ENCODE measurements at places on chromosomes 2 and 18.
A peak's percentile ranks its signal among the peaks of the same experiment; 100 is the strongest.

- no peak for DNase-seq
Measured at GRCh38 chr2:182503886-182504285, 77.0 kb upstream of the PDE1A start.

DNA sequence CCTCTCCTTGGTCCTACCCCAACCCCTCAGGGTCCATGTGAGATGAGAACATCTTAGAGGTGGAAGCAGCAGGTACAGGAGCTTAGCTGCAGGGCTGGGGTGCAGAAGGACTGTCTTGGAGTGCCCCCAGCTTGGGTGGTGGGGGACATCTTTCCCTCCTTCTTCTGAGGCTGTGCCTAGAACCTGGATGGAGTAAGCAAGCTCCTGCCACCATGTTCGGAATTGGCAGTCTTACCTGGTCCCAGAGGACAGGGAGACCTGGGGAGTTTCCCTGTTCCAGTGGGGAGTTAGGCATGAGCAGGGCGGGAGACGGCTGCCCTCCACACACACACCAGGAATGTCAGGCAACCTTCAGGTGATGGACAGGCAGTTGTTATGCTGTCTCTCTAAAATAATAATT lies 131.0 kb upstream of the COPS8 start:
- no peak for DNase-seq

GRCh38 chr18:80126797-80127196 lies 17.7 kb downstream of the ADNP2 start:
- DNase-seq: no peak

DNA sequence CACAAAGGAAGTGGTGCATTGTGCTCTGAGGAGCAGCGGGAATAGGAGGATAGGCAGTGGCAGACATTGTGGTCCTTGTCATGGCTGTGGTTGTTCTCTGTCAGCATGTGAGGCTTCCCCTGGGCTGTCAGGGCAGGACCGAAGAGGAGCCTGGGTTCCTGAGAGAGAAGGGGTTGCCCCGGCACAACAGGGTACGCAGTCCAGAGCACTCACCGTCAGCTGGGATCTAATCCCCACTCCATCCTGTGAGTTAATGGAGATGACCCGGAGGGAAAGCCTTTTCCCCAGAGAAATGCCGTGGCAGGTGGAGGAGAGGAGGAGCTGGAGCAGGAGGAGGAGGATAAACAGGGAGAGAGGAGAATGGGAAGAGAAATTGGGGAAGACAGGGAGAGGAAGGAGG lies 396.7 kb upstream of the HS6ST1 start:
- DNase-seq: no peak

DNA sequence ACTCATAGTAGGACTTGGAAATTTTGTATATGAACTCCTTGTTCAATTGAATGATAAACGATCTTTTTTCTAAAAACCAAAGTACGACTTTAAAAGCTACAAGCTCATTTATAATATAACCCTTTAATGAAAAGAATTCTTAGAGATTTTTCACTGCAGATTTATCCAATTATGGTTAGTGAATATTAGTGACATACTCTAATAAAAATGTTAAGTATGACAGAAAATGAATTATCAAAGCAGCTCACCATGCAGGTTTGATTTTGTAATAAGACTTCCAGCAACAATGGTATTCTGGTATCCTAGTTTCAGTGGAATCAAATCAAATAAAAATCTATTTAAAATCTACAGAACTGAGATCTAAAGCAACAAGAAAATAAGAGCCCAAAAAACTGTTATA lies 38.5 kb downstream of the PRPF40A start:
- DNase-seq: no peak

- DNase-seq: no peak
Measured at GRCh38 chr2:70696142-70696541, 71.9 kb downstream of the ADD2 start.

DNA sequence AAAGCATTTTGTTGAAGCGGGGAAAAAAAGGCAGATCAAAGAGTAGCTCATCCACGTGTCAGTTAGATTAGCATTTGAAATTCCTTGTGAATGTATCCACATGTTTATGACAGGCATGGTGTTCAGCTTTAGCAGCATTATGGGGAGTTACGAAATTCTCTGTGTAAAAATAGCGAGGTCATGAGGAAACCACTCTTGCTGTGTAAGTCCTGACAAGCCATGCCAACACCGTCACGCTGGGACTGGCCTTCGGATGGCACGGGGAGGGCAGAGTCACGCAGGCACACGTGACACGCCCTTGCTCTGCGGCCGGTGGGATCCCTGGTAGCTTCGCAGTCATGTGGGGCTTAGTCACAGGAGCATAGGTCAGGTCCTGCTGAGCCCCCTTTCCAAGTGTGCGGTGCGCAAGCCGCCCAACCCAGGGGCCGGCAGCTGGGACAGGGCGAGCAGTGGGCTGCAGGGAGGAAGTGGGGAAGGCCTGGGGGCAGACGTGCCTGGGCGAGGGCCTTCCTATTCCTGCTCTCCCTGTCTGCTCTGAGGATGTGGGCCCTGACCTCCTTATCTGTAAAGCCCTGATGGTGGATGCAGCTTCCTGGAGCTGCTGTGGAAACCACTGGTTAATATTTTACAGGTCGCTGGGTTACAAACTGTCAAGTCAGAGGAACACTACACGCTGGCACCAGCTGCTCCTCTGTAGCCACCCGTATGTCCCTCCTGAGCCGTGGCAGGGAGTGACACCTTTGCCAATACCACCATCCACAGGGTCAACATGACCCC lies 18.0 kb downstream of the MBP start:
- DNase-seq: peak; percentile 61

Measured in astrocyte of the spinal cord (primary cell).